GM23338 (cell line): ENCODE measurements at places on chromosomes 12 and 14. TPM values are rescaled to one million over a fixed set of nuclear protein-coding genes. Genes with fewer than 3 reads are reported as not detected.
A peak's percentile ranks its signal among the peaks of the same experiment; 100 is the strongest.

GRCh38 chr14:101020834-101021370 is 117.4 kb upstream of the RTL1 start:
- no peaks in the 10 kb centered on the region for H3K27me3 ChIP-seq
- DNase-seq = no peak
- no peak overlapping the region for H3K4me3 ChIP-seq
- H3K4me1 ChIP-seq = 0 out of 2 replicates have a peak, but pooled peaks cover 8% of the 10 kb centered on the region

- H3K4me1 ChIP-seq = peaks cover 36% of the 10 kb centered on the region
- H3K27ac ChIP-seq = peak overlapping the region; percentile 80
- no peaks in the 10 kb centered on the region for H3K27me3 ChIP-seq
- no peaks in the 10 kb centered on the region for H3K36me3 ChIP-seq
- DNase-seq = peak; percentile 38
Observed at GRCh38 chr12:67524861-67525616, 123.5 kb upstream of the DYRK2 start.

DNA sequence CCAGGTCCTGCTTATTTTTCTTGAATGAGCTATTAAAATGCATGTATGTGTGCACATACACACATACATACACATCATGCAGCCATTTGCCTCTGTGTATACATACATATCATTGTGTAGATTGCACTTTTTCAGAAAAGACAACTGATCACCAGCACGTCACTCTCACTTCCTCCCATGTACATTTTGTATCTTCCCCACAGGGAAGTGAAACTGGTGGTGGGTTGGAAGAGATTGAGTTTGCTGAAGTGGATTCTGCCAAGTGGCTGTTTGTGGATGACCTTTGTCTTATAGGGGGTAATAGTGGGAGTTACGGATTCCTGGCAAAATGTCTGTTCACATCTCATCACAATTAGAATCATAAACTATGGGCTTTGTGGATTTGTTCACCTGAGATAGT is 448.6 kb downstream of the RAD51B start:
- H3K36me3 ChIP-seq = no peaks in the 10 kb centered on the region
- DNase-seq = no peak
- H3K4me3 ChIP-seq = no peak overlapping the region
- H3K4me1 ChIP-seq = peaks cover 17% of the 10 kb centered on the region

DNA sequence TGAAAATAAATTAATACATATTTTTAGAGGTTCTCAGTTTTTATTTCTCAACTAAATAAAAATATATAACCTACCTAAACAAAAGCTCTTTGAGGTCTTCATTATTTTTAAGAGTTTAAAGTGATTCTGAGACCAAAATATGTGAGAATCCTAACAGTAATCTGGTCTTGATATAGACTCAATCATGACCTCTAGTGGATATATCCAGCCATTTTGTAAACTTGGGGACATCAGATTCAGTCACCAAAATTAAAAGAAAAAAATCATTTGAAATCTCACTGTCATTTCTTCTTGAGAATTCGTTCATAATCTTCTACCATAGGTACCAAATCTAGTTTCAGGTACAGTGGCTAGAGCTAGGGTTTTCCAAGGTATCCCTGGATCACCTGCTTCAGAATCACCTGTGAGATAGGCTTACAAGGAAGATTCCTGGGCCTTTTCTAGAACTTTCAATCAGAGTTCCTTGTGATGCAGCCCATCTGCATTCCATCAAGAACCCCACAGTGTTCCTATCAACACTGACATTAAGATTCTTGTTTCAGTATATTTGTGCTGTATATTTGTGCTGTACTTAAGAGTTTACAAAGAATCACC is 214.9 kb downstream of the ADAMTS20 start:
- no peak overlapping the region for H3K27ac ChIP-seq
- no peaks in the 10 kb centered on the region; the same call in 1 of the 2 replicates for H3K4me1 ChIP-seq
- no peak overlapping the region for H3K4me3 ChIP-seq
- H3K27me3 ChIP-seq = no peaks in the 10 kb centered on the region

The FOXN4 gene
- 0.35 TPM in 1 of 2 replicates, not detected in the other for total RNA-seq

The KRT5 gene
- total RNA-seq = not detected in 2 replicates
